ENCODE measurements at places on chromosomes 1 and 21. TPM values are rescaled to one million over a fixed set of nuclear protein-coding genes. Genes with fewer than 3 reads are reported as not detected.

NEXN gene
- 0.76 TPM for total RNA-seq

RGS4 gene
- not detected for total RNA-seq

ST6GALNAC5 gene
- 5.7 TPM for total RNA-seq

GRCh38 chr1:68327414-68327813 lies 95.1 kb upstream of the WLS start:
- no peak for DNase-seq
- H3K27me3 ChIP-seq: no peaks in the 10 kb centered on the region
- no peaks in the 10 kb centered on the region for H3K36me3 ChIP-seq
- H3K4me1 ChIP-seq: no peaks in the 10 kb centered on the region
- no peak overlapping the region for H3K27ac ChIP-seq
- no peak overlapping the region for H3K4me3 ChIP-seq

DNA sequence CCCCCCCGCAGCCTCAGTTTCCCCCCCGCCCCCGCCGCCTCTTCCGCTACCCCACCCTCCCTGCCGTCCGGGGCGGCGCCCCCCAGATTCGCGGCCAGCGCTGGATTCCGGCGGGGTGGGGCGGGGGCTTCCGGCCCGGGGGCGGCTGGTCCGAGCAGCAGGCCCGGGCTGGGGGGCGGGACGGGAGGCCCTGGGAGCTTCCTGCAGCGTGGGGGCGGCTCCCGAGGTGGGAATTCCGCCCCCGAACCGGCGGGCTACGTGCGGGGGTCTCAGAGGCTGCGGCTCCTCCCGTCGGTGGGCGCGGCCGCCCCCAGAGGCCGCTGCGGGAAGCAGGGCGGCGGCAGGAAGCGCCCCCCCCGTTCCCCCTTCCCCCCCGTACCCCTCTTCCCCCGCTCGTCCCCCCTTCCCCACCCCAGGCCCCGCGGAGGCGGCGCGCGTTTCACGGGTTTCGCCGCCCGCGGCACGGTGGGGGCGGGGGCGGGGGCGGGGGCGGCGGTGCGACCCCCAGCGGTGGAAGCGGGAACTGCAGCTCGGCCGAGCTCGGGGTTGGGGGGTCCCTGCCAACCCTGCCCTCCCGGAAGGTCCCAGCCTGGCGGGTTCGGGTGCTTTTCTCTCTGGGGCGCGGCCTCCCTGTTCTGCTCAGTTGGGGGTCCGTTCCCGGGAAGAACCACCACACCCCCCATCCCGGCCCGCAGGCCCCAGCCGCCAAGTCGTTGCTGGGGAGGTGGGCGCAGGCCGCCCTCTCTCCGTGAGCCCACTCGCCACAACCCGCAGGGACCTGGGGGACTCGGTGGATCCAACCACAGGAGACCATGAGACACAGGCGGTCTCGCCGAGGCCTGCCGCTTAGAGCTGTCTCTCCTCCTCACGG lies 76.3 kb downstream of the MORN1 start:
- H3K27me3 ChIP-seq: peaks cover 12% of the 10 kb centered on the region
- H3K36me3 ChIP-seq: peaks cover 8% of the 10 kb centered on the region
- DNase-seq: no peak
- peak overlapping the region; percentile 49 for H3K4me3 ChIP-seq
- H3K27ac ChIP-seq: peak overlapping the region; percentile 92

GRCh38 chr1:216168546-216168945 lies 254.7 kb downstream of the USH2A start:
- H3K36me3 ChIP-seq: no peaks in the 10 kb centered on the region
- H3K27ac ChIP-seq: no peak overlapping the region
- no peak for DNase-seq
- H3K4me3 ChIP-seq: no peak overlapping the region

GRCh38 chr1:159974350-159974965 lies 20.4 kb upstream of the SLAMF9 start:
- H3K36me3 ChIP-seq: no peaks in the 10 kb centered on the region
- H3K4me3 ChIP-seq: no peak overlapping the region
- no peaks in the 10 kb centered on the region for H3K27me3 ChIP-seq
- H3K27ac ChIP-seq: no peak overlapping the region
- DNase-seq: no peak

DNA sequence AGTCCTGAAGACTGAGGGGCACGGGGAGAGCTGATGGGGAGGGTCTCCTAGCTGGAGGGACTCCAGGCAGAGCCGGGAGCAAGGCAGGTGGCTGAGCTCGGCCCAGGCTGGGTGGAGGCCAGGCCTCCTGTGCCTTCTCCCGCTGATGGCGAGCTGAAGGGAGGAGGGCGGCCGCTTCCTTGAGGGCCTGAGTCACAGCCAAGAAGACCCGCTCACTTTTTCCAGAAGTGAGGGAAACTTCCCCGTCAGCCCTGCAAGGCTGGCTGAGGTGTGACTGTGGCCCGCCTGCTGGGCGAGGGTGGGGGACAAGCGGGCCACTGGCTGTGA lies 1.7 kb upstream of the VWA1 start:
- H3K4me3 ChIP-seq: peak overlapping the region; percentile 70
- H3K36me3 ChIP-seq: peaks cover 2% of the 10 kb centered on the region
- peaks cover 99% of the 10 kb centered on the region for H3K4me1 ChIP-seq
- H3K27ac ChIP-seq: peak overlapping the region; percentile 96
- no peak for DNase-seq

Measured in esophagus squamous epithelium (tissue), 5 donors.